Psoas muscle (tissue), 8 donors: ENCODE measurements at places on chromosomes 12 and 14.
A peak's percentile ranks its signal among the peaks of the same experiment; 100 is the strongest.

DNA sequence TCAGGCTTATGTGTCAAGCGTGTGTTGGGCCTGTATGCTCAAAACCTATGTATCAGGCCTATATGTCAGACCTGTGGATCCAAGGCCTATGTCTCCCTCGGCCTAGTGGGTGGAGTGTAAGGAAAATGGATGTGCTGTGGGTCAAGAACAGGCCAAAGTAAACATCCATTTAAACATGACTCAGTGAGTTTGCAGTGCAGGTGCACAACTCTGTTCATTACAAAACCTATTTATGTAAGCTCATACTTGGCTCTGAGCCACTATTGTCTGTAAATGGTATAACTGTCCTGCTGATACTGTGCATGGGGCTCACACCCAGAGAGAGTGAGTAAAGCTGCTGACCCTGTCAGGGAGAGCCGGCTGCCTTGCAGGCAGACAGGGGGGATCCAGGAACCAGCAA, 249.7 kb upstream of the AVPR1A start:
- DNase-seq = no peak

DNA sequence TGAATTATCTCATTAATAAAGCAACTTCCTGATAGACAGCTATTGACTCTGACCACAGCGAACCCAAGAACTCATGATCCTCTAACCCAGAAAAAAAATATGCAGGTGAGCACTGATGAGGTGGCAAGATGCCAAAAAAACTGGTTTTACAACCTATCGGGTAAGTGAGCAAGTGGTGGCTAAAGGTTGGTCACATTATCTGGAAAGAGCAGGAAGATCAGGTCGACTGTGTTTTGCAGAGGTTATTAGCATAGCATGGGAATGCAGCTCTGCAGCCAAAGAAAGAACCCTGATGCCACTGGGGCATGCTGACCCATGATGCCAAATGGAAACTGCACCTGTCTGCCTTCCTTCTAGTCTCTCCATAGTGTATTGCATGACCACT, 23.5 kb downstream of the BHLHE41 start:
- DNase-seq = no peak

DNA sequence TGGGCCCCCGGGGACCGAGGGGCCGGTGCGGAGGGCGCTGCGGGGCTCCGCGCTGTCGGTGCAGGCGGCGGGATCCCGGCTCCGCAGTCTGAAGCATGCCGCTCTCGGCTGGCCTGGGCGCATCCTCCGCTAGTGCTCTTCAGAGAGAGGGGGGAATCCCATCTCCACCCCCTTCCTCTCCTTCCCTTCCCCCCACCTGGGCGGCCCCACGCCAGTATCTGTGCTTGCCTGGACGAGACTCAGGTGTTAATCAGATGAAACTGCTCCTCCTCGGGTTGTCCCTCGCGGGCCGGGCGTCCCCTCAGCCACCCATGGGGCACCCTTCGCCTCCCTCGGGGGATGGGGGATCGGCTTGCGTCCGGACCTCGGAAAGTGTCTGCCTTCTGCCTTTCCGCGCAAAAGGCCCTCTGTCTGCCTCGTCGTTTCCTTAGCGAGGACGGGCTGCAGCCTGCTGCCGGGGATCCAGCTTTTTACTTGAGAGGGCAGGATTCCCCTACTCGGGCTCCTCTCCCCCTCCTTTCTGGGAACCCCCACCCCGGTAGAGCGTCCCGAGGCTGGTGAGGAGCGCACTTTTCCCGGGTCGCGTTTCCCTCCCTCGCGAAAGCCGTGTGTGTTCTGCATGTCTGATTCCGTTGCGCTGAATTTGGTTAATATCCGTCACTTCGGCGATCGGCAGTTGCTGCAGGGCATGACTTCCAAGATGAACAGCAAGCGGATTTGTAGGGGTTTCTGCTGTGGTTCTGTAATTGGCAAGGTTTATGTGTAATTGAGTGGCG, 1.1 kb downstream of the GPHN start:
- peak; percentile 74 for DNase-seq

DNA sequence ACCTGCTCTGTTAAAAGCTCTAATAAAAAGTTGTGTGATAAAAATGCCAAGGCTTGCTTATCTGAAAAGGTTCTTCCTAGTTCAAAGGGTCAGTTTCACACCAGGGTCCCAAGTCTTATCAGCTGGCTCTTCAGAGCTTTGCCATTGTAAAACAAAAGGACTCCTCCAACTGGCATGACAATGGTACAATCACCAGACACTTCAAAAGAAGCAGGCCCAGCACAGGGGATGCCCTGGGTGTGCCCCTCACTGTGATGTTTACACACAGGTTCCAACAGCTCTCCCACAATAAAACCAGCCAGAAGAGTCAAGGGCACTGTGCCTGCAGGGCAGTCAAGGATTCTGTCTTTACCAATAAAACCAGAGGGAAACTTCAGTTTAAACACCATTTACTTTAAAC, 78.7 kb downstream of the PRICKLE1 start:
- DNase-seq = no peak

DNA sequence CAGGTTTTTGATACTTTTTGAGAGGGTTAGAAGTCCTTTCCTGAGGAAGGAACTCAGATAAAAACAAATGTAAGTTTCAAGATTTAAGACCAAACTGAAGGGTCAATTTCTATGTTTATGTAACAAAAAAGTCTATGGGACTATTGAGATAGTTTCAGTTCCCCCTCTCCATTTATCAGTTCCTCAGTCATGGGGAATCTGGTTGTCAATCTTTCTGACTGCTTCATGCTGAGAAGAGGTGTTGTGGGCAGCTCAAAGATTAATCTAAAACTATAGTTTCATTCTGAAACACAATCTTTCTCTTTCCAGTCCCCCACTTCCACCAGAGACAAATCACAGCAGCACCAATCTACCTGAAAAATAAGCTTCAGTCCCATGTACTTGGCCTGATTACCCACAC, 93.7 kb downstream of the KCNMB4 start:
- no peak for DNase-seq

DNA sequence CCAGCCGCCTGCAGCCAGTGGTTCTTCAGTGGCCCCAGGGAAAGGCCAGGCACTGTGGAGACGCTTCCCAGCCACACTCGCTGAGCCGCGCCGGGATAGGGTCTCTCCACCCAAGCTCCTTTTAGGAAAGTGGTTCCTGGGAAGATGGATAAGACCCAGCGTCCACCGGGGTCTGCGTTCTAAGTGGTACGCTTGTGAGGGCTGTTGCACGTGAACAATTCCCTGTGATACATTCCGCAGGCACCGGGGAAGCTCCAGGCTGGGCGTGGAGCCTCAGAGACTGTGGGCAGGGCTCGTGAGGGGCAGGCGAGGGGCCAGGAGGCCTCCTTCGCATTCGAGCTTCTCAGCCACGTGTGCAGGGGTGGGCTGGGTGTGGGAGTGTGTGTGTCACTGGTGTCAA, 48.4 kb downstream of the GALNT9 start:
- DNase-seq = peak; percentile 4

GRCh38 chr12:50101663-50102062, 2.1 kb upstream of the GPD1 start:
- DNase-seq = no peak

- no peak for DNase-seq
These were observed 85.0 kb downstream of the NOC4L start for GRCh38 chr12:132229193-132229760.

GRCh38 chr14:95193081-95193480, 35.8 kb upstream of the DICER1 start:
- DNase-seq = no peak

GRCh38 chr12:81968421-81968820, 209.3 kb upstream of the PPFIA2 start:
- DNase-seq = no peak

- no peak for DNase-seq
These were observed 1193.7 kb downstream of the GALC start for GRCh38 chr14:86799244-86799647.

DNA sequence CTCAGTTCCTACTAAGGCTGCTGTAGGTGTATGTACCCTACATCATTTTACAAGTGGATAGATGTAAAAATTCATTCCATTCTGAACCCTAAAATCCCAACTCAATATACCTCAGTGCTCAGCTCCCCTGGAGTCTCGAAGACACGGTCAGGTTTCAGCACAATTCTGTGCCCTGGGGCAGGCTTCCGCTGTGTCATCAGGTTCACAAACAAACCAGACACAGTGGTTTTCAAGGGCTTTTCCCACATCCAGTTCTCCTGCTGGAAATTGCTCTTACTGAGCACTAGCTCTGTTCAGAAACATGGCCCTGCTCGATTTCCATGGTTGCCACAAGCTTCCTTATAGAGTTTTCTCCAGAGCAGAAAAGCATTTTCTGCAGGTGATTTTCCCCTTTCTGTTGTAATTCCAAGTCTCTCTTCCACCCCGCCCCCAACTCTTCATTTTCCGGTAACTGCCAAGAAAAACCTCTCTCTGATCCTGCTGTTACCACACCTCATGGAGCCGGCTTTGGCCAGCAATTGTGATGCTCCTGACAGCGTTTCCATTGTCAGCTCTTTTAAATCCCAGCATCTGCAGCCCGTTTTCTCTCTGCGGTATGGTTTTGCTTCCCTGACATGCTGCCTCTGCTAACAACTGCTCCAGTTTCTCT, 483.0 kb upstream of the CCDC196 start:
- DNase-seq = no peak

- no peak for DNase-seq
These were observed 44.0 kb downstream of the PPHLN1 start for GRCh38 chr12:42370013-42370412.

DNA sequence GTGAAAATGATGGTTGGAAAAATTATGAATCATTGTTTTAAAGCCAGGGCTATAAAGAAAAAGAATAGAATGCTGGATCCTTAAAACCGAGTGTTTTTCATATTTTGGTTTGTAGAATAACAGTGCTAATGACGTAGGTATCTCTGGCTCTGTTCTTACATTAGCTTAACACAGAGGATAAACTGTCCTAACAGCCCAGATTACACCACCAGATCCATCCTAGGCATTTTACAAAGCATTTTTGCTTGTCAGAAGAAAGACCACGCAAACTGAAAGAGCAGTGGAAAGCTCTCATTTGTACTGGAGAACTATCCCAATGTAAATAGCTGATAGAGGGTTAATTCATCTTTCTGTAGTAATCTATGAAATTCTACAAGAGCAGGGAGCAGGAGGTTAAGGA, 13.6 kb downstream of the IFT81 start:
- DNase-seq = no peak

GRCh38 chr12:67964456-67964855, 24.8 kb upstream of the IFNG-AS1 start:
- no peak for DNase-seq

DNA sequence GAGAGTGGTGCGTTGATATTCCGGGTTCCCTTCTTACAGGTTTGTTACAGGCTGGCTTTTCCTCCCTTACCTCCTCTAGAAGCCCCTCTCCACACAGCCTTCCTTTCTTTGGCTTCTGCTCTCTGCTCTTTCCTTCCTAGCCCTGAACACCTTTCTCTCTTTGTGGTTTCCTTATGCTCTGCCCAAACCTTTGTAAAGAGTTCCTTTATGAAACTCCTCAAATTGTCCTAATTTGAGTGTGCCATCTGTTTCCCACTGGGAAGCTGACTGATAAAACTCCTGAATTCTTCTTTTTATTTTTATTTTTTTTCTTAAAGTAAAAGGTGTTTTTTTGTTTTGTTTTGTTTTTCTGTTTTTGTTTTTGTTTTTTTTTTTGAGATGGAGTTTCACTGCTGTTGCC, 60.1 kb upstream of the OTX2 start:
- DNase-seq = no peak

GRCh38 chr14:71549421-71550050, 382.7 kb upstream of the RGS6 start:
- no peak for DNase-seq

- DNase-seq = no peak
These were observed 2.0 kb downstream of the EEA1 start for GRCh38 chr12:92927055-92927435.

- no peak for DNase-seq
These were observed 27.6 kb downstream of the PLXNC1 start for GRCh38 chr12:94175763-94176668.

- no peak for DNase-seq
These were observed 116.9 kb upstream of the LRIG3 start for GRCh38 chr12:59036973-59037762.

- DNase-seq = no peak
These were observed 28.0 kb upstream of the C12orf42 start for GRCh38 chr12:103523771-103524170.

DNA sequence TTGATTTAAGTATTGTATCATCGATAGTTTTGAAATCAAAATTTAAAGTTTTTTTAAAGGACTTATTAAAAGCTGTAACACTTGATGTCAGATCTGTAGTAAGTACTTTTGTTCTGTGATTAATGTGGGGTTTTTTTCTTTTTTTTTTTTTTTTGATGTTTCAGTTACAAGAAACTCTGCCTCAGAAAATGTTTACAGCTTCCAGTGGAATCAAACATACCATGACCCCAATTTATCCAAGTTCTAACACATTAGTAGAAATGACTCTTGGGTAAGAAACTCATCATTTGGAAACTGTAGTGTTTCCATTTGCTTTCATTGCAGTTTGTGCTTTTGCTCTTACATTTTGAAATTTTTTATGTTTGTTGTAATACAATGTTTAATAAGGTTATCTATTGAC, 45.6 kb downstream of the TBK1 start:
- DNase-seq = no peak

DNA sequence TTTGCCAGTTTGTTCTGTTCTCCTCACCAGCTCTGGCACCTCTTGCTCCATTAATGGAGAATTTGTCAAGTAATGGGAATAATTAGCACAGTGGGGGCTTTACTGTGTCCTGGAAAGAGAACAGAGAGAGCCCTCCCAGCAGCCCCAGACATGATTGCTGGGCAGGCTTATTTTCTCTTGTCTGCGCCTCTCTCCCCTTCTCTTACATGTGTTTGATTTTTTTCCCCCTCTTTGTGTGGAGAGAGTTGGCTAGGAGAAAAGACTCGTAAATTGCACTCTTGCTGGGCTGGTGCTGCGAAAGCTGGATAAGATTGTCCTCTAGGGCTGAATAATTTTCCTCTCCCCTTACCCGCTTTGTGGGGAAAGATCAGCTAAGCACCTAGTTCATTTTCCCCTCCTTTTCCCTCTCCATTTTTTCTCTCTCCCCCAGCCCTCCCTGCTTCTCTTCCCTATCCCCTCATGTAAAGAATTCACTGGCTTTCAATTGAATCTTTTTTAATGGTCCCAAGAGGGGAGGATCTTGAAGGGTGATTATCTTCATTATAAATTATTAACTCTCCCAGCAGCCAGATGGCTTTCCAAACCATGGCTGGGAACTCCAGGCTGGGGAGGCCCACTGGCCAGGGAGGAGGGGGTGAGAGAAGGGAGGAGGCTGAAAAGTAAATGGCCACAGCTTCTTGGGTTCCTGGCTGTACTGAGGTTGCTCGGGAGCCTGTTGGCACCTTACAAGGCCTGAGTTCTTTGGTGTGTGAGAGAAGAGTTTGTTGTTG, 62.2 kb downstream of the NRXN3 start:
- no peak for DNase-seq

DNA sequence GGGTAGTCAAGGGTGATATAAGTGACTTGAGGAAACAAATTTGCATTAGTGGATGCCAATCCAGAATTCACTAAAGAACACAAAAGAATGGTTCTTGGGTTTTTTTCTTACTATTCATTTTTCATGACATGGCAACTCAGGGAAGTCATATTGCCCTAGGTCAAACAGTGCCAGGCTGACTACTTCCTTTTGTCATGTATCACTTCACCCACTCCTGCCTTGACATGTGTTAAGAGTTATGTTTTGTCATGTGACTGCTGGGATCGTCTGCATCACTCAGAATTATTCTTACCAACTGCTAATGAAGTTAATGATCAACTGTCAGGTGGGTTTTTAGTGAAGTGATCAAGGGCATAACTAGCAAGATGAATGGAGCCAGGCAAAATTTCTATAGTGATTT, 74.2 kb downstream of the PRORP start:
- DNase-seq = no peak
